ENCODE measurements at places on chromosomes 2 and 18.

- DNase-seq: no peak
Observed at GRCh38 chr2:79665091-79665490, 152.2 kb downstream of the CTNNA2 start.

DNA sequence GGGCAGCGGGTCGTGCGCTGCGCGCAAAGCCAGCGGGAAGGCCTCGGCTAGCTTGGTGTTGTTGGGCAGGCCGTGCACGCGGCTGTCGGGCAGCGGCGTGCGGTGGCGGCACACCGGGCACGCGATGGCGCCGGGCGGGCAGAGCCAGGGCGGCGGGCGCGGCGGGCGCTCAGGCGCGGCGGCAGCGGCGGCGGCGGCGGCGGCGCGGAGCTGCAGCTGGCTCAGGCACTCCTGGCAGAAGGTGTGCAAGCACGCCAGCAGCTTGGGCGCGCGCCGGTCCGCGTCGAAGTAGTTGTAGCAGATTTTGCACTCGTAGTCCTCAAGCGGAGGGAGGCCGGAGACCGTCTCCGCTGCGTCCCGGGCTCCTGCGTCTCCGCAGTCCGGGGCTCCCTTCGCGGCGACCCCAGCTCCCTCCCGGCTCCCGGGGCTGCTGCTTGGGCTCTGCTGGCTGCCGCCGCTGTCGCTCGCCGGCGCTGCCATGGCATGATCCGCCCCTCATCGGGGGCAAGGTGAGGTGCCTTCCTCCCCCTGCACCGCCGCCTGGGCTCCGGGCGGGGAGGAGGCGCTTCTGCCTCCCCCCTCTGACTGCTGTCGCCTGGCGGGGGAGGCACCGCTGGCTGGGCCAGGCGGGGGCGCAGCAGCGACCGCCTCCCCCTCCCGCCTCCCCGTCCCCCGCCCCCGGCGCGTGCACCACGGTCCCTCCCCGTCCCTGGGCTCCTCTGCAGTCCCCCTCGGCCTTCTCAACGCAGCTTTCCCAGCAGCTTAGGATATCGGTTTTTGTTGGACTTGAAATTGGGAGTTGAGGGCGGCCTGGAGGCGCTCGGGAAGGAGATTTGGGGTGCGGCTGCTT, 21.0 kb upstream of the PAX3 start:
- DNase-seq: peak; percentile 72

GRCh38 chr2:30422444-30423040, 24.5 kb upstream of the LCLAT1 start:
- DNase-seq: peak; percentile 91

GRCh38 chr2:155145758-155146229, 447.3 kb downstream of the KCNJ3 start:
- DNase-seq: no peak

DNA sequence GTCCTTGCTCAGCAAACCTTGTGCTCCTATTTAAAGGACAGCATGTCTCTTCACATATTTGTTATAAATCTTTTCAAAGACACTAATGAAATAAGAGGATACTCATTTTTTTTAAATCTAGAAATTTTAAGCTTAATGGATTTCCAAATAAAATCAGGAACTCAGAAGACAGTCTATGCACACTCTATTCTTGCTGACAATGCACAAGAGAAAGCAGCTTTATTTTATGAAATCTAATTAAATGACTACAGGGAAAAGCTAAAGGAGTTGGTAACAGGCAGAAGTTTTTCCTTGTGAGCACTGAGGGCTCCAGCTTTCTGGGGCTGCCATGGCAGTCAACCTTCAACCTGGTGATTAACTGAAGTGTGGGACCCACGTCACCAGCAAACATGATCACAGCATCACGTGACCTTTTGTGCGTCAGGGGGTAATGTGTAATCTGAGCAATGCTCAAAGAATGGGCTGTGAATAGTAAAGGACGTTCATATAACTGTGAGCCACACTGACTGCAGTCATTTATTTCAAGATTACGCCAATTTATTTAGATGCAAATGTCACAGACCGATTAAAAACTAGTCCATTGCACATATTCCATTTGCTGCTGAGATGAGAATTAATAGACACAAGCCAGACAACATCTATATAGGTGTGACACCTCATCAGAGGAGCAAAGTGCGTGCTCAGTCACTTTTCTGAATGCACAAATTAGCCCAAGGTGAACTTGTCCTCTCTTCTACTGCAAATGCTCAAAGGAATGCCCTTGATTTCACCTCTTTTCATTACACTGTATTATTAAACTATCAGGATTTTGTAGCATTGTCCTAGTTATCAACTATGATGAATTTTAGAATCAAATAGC, 11.6 kb upstream of the DNER start:
- DNase-seq: no peak

DNA sequence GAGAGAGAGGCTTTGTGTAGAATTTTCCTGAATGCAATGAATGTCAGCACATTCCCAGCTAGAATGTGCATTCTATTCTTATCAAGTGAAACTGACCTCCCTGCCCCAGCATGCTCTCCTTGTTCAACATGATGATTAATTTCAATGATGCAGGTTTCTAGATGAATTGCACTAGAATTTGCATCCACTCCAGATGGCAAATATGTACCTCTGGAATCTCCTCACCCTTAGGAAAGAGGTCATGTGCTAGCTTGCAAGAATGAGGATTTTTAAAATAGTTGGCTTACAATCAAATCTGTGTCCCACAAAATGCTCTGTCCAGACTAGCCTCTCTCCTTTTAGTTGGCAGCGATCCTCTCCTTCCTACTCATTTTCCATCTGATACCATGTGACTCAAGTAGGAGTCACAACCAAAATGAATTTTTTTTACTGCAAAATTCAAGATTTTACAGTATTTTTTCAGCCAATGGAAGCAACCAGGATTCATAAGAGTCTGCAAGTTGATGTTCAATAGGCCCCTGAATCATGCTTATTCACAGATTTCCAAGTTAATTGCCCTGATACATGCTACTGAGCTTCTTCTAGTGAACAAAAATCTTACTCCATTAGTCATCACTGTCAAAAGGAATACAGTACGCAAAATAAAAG, 21.0 kb upstream of the STAT4 start:
- DNase-seq: no peak

GRCh38 chr2:40758401-40759155, 306.7 kb upstream of the SLC8A1 start:
- DNase-seq: no peak

- DNase-seq: no peak
Observed at GRCh38 chr2:227818675-227819397, 5.2 kb downstream of the CCL20 start.

GRCh38 chr18:27695052-27695451, 481.9 kb downstream of the CDH2 start:
- DNase-seq: no peak

DNA sequence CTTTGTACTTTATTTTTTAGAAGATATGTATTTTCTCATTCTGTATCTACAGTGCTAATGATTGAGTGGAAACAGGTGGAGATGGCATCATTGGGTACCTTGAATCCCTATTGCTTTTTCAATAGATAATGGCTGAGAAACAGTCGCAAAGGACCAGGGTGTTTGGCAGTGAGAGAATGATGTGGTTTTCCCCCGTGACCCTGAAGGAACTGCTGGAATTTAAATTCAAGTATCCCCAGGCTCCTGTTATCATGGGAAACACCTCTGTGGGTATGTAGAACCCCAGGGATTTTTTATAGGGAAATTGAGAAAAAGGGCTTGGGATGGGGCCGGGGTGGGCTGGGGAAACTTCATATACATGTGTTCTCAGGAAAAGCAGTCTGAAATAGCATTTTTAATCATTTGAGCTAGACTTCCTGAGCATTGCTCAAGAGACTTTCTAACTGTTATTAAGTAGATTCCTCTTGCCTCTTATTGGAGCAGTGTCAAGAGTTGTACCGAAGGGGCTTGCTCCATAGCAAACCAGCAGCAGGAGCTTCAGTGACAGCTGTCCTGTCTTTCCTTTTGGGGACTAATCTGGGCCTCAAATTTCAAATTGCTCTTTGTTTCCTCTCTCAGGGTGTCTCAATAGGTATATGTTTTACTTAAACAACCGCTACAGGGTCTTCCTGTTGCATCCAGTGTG, 18.9 kb downstream of the AOX1 start:
- no peak for DNase-seq

GRCh38 chr2:100616841-100617390, 54.1 kb downstream of the PDCL3 start:
- DNase-seq: no peak

- DNase-seq: no peak
Observed at GRCh38 chr2:240437551-240437860, 2.0 kb downstream of the GPC1 start.

DNA sequence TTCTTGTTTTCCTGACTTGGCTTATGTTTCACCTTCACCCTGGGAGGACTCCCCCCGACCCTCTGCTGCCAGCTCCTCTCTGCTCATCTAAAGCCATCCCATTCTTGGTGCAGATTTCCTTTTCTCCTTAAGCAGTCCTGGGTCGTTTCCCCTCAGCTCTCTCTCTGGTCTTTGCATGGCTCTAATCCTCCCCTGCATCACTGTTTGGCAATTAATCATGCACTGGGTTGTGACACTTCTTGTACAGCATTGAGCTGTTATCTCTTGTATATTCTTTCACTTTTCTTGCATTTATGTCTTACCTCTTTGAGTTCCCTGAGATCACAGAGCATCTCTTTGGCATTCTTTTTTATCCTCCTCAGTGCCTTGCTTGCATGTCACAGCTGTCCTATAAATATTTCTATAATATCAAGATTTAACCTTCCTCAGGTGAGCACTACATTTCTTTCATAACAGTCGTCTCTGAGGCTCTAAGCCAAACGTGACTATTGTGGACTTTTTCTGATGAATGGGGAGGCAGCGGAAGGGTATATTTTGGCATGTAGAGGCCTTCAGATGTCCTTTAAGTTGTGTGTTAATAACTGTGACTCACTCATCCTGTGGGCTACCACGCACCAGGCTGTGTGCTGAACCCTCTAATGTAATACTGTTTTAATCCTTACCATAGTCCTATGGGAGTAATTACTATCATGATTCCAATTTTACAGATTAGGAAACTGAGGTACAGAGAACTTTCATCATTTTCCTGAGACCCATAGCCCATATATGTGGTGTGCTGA, 507.5 kb downstream of the SLC4A3 start:
- no peak for DNase-seq

DNA sequence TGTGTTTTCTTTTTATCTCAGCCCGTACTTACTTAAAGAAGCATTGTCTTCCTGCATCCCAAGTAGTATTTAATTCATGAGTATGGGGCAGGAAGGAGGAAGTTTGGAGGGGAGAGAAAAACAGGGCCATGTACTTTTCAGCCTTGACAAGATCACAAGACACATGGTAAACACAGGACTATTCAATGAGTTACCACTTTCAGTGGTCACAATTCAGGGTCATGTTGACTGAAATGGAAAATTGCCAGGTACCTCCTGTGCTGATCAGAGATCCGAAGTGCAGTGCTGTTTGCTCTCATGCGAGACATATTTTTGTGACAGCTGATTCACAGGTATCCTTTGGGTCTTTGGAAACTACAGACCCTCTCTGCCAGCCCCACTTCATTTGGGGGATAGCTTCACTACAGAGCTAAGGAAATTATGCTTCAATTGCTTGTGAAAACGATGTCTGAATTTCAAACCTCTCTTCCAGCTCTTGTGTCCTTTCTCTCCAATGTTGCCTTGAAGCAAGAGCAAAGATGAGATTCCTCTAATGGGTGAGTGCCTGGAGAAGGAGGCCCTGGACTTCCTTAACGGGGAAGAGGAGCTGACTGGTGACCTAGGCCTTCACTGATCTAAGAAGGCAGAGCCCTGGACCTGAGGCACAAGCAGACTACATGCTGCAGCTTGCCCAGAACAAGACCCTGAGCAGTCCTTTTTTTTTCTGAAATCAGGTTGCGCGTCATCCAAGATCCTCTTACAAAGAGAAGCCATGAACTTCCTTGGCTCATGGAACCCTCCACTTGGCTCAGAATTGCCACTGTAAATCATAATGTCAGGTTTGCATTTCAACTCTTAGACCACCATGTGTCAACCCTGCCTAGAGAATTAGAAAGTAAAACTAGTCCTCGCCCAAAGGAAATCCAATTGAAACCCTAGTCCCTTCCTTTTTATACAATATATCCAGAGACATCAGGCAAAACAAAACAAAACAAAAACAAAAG, 44.1 kb downstream of the EVA1A start:
- no peak for DNase-seq

GRCh38 chr2:190846746-190847145, 33.9 kb upstream of the GLS start:
- no peak for DNase-seq

- no peak for DNase-seq
Observed at GRCh38 chr2:21372654-21373053, 248.9 kb downstream of the TDRD15 start.

DNA sequence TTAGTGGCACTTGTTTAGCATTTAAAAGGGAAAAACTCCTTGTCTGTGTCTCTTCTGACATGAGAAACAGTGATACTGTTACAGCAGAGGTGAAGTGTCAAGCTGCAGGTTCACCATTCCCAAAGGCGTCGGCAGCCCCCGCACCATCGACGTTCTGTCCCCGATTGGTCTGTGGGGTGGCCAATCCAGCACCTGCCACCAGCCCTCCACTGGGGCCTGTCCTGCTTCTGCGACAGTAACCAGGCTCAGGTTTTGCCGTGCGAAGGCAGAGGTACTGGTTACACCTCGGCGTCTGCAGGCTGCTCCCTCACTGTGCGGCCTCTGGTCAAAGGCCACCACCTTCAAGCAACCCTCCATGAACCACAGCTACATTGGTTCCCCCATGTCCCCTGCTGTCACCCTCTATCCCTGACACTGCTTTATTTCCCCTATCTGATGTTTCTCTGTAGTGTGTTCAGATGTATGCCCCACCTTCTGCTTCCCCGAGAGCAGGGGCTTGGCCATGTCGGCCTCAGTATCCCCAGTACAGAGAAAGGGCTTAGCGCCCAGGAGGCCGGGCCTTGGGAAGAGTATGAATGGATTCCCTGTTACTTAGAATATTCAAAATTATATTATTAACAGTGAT, 8.6 kb upstream of the ESPNL start:
- DNase-seq: no peak

DNA sequence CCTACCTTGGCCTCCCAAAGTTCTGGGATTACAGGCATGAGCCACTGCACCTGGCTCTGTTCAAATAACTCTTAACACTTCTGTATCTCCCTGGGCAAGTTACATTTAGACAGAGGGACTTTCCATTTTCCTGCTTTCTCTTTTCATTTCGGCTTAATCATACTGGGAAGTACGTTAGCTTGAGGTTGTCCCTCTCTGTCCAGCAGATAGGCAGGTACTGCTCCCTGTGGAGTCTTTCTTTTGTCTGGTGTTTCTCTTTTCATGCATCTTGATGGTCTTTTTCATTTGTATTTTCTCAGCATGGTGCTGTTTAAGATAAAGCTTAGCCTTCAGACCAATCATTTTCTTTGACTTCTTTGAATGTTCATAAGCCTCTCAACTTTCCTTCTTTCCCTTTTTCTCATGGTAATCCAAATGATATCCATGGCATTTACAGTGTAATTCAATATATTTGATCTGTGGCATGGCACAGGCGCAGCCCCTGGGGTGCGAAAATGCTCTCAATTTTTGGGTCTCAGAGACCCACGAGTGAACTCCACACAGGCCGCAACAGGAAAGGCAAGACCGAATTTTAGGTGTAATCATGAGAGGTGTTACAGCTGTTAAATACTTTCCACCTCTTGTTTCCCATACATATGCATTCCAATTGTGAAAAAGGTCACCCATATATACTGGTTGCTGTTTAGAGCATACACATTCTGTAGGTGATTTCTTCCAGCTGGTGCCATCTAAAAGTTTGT, 99.9 kb upstream of the MYO3B start:
- no peak for DNase-seq

- DNase-seq: no peak
Observed at GRCh38 chr18:27956001-27956640, 220.8 kb downstream of the CDH2 start.

GRCh38 chr2:102986826-102987490, 225.1 kb downstream of the TMEM182 start:
- no peak for DNase-seq
